ENCODE measurements at places on chromosomes 12 and 14.

GRCh38 chr14:100440758-100441203, 117.6 kb downstream of the SLC25A47 start:
- peak; percentile 52 for DNase-seq

- DNase-seq, result no peak
These were observed 13.9 kb downstream of the GALNT6 start for GRCh38 chr12:51377099-51377984.

GRCh38 chr12:32155961-32156529, 49.4 kb downstream of the BICD1 start:
- no peak for DNase-seq

DNA sequence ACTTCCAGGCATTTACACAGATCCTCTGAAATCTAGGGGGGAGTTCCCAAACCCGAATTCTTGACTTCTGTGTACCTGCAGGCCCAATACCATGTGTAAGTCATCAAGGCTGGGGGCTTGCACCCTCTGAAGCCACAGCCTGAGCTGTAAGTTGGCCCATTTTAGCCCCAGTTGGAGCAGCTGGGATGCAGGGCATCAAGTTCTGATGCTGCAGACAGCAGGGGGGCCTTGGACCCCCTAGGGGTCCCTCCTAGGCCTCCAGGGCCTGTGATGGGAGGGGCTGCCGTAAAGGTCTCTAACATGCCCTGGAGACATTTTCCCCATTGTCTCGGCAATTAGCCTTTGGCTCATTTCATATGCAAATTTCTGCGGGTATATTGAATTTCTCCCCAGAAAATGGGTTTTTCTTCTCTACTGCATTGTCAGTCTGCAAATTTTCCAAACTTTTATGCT, 59.5 kb downstream of the LRIG3 start:
- no peak for DNase-seq

DNA sequence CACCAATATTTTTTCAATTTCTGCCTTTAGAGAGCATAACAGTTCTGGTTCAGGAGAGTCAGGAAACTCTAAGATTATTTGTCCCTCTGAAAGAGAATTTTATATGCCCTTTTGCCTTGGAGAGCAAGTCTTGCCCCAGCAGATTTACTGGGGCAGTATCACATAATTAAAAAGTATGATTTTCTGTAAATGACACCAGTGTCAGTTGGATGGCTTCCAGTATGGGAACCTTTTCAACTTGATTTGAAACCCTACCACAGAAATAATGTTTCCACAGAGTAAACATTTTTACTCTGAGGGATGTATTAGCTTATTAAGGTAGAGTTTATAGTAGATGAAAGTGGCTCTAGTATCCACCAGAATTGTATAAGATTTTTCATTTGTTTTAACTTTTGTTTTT, 15.4 kb downstream of the NOPCHAP1 start:
- DNase-seq, result peak; percentile 3

GRCh38 chr12:74820324-74820723, 282.7 kb downstream of the ATXN7L3B start:
- no peak for DNase-seq

DNA sequence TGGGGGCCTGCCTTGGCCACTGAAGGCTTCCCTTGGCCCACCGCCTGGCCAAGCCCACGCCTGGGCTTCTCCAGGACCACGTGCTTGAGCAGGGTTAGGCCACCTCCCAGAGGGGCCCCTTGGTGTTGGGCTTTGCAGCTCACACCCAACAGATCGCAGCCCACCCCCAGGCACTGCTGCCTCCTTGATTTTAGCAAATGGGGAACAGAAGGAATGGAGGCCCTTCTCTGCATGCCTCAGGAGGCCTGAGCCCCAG, 23.3 kb downstream of the RAB35 start:
- DNase-seq, result no peak

- no peak for DNase-seq
These were observed 1.1 kb upstream of the RFX4 start for GRCh38 chr12:106581543-106582248.

- DNase-seq, result no peak
These were observed 50.4 kb downstream of the PHETA1 start for GRCh38 chr12:111318450-111318849.

GRCh38 chr12:65967696-65968095, 143.4 kb downstream of the HMGA2 start:
- no peak for DNase-seq

- DNase-seq, result no peak
These were observed 88.1 kb upstream of the MANSC4 start for GRCh38 chr12:27868139-27868538.

- peak; percentile 76 for DNase-seq
These were observed 24.3 kb downstream of the SYNDIG1L start for GRCh38 chr14:74401504-74402241.

GRCh38 chr12:125081427-125081826, 16.2 kb downstream of the AACS start:
- no peak for DNase-seq

DNA sequence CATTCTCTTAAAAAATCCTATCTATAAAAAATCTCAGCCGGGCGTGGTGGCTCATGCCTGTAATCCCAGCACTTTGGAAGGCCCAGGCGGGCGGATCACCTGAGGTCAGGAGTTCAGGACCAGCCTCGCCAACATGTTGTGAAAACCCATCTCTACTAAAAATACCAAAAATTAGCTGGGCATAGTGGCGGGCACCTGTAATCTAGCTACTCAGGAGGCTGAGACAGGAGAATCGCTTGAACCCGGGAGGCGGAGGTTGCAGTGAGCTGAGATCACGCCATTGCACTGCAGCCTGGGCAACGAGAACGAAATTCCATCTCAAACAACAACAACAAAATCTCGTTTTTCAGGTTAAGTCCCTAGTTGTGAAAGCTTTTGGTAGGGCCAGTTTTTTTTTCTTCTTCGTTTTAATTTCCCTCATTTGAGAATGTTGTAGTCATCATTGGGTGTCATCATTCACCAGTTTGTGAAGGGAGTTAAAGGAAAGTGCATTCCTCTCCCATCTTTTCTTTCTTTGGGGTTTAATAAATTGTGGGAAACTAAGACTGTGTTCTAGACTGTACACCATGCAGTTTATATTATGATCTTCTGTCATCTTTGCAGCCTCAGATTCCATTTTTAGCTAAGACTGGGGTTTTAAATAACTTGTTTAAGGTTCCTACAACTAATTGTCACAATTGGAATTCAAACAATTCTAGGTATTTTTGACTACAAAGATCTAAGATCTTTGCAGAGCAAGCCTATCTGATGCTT, 23.9 kb downstream of the MDM2 start:
- DNase-seq, result no peak
